ENCODE measurements at places on chromosomes 5 and 9.

GRCh38 chr5:111511831-111512374, 432 bp downstream of the STARD4 start:
- DNase-seq: peak; percentile 44

DNA sequence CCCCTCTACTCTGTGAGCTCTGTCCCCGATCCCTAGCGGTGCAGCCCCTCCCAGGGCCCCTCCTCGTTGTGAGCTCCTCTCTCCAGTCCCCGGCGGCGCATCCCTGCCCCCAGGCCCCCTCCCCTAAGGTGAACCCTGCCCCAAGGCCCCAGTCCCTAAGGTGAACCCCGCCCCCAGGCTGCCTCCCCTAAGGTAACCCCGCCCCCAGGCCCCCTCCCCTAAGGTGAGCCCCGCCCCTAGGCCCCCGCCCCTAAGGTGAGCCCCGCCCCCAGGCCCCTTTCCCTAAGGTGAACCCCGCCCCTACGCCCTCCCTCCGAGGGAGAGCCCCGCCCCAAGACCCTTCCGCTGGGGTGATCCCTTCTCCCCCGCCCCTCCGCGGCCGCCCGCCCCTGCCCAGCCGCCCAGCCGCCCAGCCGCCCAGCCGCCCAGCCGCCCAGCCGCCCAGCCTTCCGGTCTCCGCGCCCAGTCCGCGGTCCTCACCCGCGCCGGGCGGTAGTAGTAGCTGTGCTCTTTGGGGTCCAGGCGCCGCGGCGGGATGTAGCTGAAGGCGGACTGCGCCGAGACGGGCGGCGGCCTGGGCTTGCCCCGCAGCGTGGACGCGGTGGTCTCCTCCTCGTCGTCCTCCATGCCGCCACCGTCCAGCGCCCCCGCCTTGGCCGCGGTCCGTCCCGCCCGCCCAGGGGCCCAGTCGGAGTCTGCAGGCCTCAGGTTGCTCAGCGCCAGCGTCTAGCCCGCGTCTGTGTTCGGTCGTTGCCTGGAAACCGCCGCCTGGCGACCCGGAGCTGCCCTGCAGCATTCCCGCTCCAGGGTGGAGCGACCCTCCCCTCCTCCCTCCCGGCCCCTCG, at the start of gene CFAP90:
Gene CFAP90 (minus strand): TSS at position 739 of the 845 bp plus-strand sequence. CDS start 112 bp downstream, at position 627.
- DNase-seq: peak; percentile 27

DNA sequence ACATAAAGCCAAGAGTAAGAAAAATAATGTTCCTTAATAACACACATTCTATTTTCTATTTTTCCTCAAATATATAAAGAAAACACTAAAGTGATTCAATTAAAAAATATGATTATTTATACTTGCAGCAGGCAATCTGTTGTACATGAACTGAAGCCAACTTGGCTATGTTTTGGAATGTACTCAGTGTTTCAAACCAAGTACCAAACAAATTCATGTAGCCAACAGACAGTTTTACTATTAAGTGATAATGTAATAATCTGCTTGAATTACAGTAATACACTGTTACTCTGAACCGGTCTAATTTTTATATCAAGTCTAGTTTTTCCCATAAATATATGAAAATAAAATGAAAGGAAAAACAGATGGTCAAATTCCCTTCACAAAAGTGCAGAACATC, 58.0 kb downstream of the CEP120 start:
- no peak for DNase-seq

DNA sequence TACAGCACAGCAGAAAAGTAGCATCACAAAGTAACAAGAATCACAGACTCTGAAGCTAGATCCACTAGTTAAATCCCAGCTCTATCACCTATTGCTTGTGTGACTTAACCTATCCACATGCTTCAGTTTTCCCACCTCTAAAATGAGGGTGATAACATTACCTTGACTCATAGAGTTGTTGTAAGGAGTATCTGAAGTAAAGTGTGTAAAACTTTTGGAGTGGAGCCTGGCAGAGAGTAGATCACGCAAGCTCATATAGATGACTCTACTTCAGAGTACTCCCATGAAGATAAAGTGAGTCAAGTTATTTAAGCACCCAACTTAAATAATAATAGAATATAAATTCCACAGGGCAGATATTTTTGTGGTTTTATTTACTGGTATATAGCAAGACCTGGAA, 94.5 kb upstream of the FER start:
- no peak for DNase-seq

All from lung microvascular endothelial cell (primary cell).